ENCODE measurements at places on chromosomes 3 and 15.
A peak's percentile ranks its signal among the peaks of the same experiment; 100 is the strongest.

DNA sequence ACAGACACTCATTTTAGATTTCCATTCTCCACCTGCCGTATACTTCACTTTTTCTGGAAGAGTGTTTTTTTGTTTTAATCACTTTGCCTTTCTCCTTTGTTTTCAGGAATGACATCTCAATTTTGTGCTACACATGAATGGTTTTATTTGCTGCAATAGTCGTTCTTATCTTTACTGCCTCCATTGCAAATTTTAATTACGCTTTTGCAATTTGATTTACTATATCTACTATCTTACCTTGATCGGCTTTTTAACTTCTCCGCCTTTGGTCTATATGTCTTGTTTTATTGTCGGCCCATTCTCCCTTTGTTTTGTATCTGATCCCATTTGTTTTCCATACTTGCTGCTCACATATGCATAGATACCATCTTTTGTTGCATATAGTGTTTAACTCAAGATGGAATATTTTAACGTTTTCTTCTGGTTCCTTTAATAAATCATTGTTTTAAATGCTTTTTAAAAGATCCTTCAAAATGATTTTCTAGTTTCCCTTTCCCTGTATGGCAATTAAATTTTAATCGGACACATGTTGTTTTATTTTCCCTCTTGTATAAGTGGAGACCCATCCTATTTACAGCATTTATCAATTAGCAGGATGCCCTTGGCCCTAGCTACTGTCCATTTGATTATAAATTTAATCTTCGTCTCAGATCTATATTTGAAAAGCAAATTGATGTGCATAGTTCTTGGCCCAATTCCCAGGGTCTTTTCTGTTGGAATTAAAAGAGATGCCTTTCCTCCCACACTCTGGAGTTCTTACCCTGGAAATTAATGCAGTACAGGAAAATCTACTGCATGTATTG is 97.2 kb upstream of the CNTN4 start:
- DNase-seq, result no peak

DNA sequence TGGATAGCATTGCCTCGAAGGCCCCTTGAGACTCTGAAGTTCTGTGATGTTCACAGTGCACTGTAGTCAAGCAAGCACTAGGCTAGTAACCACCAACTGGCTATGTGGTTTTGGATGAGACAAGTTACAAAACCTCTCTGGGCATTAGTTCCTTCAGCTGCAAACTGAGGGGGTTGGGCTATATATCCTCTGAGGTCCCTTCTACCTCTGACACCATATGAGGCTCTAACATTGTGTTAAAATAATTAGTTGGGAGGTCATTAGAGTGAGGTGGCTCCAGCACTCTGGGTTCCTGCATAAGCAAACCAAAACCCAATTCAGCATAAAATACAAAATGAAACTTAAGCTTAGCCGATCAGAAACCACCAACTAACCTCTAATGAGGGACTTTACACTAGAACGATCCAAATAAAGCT is 209.5 kb upstream of the LRRN1 start:
- DNase-seq, result no peak

DNA sequence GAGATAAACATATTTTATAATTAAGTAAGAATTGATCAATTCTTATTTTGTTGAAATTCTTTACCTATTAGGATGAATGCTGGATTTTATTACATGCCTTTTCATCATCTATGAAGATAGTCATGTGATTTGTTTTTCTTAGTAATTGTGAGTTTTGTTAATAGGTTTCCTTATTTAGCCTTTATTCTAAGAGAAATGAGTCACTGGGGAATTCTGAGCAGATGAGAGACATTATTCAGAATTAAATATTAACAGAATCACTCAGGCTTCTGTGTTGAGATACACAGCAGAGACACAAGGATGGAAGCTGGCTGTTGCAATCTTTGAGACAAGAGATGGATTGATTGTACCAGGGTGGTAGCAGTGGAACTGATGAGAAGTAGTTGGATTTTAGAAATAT is 7.4 kb upstream of the ANO10 start:
- DNase-seq, result no peak

- DNase-seq, result no peak
These were observed 38.3 kb downstream of the PDE8A start for GRCh38 chr15:85019815-85020590.

- DNase-seq, result peak; percentile 24
These were observed 43.1 kb downstream of the THRB start for GRCh38 chr3:24451461-24452099.

DNA sequence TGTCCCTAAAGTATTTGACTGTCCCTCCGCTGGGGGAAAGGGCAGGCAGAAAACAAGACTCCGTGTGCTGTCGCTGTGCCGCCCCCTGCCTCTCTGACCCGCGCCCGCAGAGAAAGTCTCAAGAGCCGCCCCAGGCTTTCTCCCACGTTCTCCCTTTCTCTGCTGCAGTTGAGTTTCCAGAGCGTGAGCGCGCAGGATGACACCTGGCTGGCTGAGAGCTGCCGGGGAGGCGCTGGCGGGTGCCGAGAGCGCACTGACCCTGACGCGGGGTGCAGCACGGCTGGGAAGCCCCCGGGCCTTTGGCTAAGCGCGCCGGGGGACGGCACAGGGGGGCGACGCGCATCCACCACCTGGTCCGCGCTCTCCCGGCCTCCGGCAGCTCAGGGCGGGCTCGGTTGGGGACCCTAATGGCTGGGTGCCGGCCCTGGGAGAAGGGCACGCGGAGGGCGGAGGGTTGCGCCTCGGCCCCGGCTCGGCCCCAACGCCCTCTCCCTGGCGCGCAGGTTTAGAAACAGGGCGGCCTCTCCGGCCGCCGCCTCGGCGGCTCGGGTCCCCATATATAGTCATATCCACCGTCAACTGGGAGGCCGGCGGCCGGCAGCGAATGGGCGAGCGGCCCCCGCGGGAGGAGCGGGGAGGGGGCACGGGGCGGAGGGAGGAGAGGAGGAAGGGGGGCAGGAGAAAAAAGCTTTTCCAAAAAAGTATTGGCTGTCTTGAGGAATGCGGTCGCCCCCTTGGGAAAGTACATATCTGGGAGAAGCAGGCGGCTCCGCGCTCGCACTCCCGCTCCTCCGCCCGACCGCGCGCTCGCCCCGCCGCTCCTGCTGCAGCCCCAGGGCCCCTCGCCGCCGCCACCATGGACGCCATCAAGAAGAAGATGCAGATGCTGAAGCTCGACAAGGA is at the start of gene TPM1:
Gene TPM1 (plus strand): TSS at position 774 of the 903 bp plus-strand sequence. CDS start 83 bp downstream, at position 857.
- peak; percentile 94 for DNase-seq

Data from right cardiac atrium (tissue), 5 donors.